A172 (cell line): ENCODE measurements at places on chromosomes 3 and 15. TPM values are rescaled to one million over a fixed set of nuclear protein-coding genes. Genes with fewer than 3 reads are reported as not detected.

Gene DNAJC13
- total RNA-seq = 59.1 and 68.7 TPM in 2 replicates

Gene ZBTB47
- 16.7 and 17.9 TPM in 2 replicates for total RNA-seq

Gene IL1RAP
- 13.3 and 14.6 TPM in 2 replicates for total RNA-seq

Gene GTF2E1
- 20.6 and 30.0 TPM in 2 replicates for total RNA-seq

Gene LSAMP
- 0.10 and 0.26 TPM in 2 replicates for total RNA-seq

Gene TUSC7
- total RNA-seq = not detected in 2 replicates

Gene KBTBD13
- total RNA-seq = not detected in 2 replicates

Gene CHSY1
- total RNA-seq = 21.9 and 22.4 TPM in 2 replicates

Gene IGSF10
- total RNA-seq = 0.31 and 1.3 TPM in 2 replicates

Gene SPINK8
- total RNA-seq = not detected in 2 replicates

Gene EOMES
- 0.09 TPM in 1 of 2 replicates, not detected in the other for total RNA-seq

DNA sequence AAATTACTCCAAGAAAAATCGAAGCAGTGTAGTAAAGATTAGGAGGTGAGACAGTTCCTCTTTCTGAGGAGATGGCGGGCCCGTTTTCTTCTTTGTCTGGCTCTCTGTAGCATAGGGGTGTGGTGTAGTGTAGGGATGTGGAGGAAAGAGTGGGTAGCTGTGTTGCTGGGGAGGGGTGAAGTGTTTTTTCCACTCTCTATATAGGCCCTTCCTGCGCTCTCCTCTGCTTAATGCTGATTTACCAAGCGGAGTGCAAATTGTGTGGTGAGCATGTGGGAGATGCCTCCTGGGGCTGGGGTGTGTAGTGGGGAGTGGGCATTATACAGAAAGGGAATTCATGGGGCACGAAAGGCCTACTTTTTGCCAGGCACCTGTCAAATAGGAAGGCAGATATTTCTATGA lies 94.9 kb downstream of the ST6GAL1 start:
- DNase-seq = no peak

- DNase-seq = peak; percentile 15
Measured at GRCh38 chr15:62503451-62503850, 338.4 kb upstream of the C2CD4B start.

- no peak for DNase-seq
Measured at GRCh38 chr15:91219206-91219605, 119.1 kb downstream of the SV2B start.

GRCh38 chr3:127393131-127393820 lies 105.4 kb upstream of the PRR20G start:
- no peak for DNase-seq

- no peak for DNase-seq
Measured at GRCh38 chr3:193894121-193894863, 241.7 kb upstream of the HES1 start.

GRCh38 chr15:61916104-61916503 lies 144.1 kb downstream of the VPS13C start:
- DNase-seq = no peak

DNA sequence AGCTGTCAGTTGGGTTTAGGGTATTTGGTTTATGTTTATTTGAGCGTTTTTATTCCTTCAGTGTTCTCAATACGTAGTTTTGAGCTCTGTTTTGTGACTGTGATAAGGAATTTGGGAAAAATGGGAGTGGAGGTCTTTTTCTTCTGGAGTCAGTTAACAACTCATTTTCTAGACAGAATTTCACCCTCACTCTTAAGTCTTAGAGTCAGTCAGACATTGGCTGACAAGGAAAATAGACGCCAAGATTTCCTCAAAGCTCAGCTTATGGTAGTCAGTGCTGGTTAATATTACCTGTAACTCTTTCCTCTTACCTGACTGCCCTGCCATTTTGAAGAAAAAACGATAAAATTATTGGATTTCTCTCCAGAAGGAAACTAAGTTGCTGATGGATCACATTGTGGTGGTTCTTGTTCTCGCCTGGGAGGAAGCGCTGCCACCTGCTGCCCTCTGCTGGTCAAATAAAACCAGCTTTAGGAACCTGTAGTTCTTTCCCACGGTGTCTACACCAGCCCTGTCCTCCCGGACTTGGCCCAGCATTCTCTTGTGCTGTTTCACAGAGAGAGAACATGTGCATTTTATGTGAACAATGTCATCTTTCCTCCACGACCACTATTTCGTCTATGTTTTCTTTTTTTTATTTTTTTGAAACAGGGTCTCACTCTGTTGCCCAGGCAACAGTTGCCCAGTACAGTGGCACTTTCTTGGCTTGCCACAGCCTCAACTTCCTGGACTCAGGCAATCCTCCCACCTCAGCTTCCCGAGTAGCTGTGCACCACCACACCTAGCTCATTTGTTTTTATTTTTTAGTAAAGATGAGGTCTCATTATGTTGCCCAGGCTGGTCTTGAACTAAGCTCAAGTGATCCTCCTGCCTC lies 41.4 kb upstream of the UMPS start:
- peak; percentile 82 for DNase-seq

GRCh38 chr3:5678844-5679243 lies 491.3 kb downstream of the EDEM1 start:
- DNase-seq = no peak

DNA sequence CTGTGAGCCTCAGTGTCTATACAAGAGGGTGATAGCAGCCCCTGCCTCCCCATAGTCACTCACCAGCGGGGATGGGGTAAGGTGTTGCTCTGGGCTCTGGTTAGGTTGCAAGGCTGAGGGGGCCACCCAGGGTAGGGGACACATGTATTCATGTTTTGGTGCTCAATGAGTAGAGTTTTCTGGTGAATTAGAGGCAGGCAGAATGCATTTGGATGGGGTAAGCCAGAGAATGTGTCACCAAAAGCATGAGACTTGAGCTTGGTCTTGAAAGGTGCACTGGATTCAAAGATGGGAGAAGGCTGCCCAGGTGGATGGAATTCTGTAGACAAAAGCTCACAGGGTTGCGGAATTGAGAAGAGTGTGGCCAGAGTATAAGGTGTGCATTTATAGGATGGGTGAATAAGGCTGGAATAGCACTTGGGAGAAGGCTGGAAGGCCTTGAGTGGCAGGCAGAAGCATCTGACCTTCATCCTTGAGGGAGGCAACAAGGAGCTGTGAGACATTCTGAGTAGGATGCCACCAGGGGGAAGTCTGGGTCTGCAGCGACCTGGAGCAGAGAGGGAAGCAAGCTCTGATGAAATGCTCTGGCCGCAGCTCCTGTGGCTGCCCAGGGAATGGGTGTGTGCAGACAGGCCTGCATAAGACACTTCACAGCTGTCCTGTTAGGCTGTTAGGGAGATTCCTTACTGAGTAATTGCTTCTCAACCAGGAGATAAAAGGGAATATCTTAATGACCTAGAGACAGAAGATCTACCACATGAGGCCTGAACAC lies 149.6 kb downstream of the CHDH start:
- DNase-seq = no peak

DNA sequence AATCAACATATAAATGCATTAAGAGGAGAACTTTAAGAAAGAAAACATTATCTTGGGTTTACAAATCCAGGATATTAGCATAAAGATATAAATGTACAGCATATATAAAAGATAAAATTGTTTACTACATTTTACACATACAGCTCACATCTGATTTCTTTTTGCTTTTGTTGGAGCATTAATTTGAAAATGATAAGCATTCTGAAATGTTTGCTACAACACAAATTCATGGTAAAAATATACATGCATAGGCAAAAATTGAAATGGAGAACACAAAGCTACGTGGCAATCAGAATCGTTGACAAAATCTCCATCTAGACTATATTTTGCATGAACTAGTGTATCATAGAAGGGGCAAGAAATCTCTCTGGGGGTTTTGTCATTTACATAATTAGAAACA lies 159.1 kb downstream of the TIGIT start:
- DNase-seq = no peak

- DNase-seq = no peak
Measured at GRCh38 chr3:116254541-116254940, 190.7 kb downstream of the LSAMP start.

DNA sequence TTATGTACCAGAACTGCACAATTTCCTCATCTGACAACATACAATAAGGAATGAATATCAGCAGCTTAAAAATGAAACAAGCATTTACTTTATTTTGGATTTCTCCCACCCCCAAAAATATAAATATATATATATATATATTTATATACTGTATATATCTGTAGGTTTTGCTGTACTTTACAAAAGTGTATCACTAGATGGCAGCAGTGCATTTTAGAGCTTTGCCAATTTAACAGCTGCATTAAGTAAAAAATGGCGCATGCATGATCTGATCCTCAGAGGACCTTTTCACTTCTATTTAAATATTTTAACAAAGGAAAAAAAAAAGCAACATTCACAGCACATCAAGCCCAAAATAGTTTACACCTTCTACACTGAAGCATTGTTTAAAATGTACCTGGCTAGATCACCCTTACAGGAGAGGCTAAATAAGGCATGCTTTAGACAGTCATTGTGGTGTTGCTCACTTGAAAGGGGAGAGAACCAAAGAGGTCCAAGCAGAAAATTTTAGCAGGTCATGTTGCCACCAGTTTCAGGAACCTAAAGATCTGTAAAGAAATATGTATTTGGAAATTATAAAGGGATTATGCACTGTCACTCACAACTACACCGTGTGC lies 72.6 kb downstream of the NPTN start:
- peak; percentile 33 for DNase-seq

DNA sequence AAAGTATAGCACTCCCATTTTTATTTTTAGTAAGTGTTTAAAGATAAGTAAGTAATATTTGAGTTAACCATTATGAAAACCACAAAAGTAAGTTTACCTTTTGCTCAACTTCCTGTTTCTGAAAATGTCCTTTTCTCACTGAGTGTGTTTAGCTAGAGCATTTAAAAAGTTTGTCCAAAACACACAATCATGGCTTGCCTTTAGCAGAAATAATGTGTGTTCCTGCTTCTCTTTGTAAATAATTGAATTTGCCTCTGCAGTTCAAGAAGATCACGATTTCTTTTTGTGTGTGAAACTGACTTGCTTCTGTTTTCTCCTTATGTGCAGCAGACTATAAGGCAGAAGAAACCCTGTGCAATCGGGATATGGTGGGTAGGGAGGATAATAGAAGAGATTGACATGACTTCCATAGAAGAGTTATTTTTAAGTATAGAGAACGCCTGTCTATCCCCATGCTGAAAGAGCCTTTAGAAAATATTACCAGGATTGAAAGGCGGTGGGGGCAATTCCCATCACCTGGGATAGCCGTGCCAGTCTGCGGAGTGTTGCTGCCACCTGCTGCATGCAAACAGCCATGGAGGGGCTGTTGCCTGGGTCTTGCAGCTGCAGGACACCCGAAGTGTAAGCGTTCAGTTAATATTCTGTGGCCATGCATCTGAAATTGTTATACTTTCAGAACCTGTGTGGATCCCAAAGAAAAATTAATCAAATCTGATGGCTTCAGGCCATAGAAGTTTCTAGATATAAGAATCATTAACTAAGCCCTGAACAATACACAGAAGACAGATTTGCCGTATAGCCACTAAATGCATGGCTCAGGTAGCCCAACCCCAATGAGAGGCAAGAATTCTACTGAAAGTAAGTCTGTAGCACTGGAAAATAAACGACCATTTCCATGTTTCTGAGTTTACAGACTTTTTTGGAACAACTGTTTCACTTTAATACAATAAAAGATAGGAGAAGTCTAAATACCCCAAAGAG lies 2.4 kb upstream of the CD96 start:
- DNase-seq = peak; percentile 64

DNA sequence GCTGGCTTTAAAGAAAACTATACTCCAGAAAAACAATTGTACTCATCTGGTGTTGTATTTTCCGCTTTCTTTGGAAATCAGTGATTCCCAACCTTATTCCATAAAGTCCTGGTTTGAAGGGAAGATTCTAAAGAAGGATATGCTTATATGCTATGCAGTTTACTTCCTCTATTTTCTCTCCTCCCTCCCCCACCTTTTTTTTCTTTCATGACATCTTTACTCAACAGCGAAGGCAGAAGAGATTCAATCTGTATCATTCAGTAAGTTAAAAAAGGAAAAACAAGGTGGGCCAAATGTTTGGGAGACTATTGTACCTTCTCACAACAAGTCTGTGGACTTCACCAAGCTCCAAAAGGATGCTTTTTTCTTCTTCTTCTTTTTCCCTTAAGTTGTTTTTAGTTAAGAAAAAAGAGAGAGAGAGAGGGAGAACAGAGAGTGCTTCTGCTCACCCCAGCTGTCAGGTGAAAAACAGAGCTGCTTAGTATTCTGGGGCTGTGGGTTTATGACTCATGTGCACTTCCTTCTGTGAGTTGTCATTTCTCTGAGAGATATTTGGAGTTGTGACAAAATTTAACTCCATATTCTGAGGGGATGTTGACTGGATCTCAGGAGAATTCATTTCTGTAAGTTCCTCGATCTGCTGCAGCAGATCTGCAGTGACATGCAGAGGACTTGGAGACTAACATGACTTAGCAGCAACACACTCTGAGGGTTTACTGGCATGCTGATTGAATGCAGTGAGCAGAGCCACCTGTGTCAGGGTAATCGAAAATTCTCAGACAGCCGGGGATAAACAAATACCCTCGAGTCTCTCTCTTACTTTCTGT lies 70.7 kb downstream of the SSR3 start:
- peak; percentile 84 for DNase-seq

DNA sequence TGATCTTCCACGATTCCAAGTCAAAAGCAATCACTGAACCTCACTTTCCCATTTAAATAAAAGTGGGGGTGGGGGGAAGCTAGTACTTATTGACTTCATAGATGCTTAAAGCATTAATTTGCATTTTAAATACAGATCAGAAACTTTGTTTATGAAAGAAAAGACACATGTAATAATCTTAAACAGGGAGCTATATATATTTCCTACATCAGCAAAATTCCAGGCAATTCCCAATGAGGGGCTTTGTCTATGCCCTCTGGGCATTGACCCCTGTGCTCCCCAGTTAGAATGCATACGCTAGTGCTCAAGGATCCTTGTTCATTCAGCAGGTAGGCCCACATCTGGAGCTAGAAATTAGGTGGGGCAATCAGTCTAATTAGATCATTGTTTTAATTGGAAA lies 20.0 kb downstream of the SERPINI2 start:
- no peak for DNase-seq

DNA sequence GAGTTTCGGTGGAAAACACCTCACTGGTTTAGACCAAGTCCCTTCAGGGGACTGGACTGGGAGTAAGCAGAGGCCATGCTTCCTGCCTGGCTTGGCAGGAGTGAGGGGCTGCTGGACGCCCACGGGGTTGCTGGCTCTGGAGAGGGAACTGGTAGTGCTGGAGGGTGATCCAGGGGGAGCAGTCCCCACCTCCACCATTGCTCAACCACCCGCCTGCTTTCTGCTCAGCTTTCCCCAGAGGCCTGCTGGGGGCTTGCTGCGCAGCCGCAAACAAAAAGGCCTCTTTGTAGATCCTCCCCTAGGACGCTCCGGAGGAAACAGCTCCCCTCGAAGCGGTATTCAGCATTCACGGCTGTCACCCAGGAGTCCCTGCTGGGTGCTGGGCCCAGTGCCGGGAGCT lies 33.5 kb downstream of the EBLN2 start:
- no peak for DNase-seq

- peak; percentile 53 for DNase-seq
Measured at GRCh38 chr3:50179710-50180109, 11.7 kb upstream of the GNAT1 start.

DNA sequence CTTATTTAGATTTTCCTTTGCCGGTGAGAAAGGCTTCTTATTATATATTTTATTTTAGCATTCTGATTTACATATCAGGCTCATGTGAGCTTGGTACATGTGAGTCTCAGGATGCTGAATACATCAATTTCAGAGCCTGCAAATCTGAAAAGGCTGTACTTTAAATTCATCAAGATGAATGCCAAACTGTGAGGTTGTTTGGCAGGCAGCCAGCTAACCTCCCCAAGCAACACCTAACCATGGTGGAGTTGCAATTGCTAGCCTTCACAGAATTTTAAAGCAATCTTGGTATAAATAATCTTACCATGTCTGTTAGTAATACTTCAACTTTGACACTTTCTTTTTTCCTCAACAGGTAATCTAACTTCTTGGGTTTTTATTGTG lies 252.5 kb downstream of the CDIN1 start:
- DNase-seq = peak; percentile 27
